Effector memory CD4-positive, alpha-beta T cell (primary cell): ENCODE measurements at places on chromosomes 3 and 15.

DNA sequence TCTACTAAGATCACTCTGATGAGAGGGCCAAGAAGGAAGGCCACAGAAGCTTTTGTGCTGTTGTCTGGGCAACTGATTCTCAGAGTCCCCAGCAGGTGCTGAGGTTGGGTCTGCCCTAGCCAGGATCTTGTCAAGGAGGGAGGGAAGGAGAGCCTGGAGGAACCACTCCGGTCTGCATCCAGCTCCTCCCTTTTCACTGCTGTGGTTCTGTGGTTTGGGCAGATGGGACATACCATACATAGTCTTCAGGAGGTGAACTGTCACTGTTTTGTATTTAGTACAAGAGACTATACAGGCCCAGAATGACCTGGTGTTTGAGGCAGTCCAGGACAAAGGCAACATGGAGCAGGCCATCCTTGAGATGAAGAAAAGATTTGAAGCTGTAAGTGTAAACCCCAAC lies 21.9 kb downstream of the C3orf62 start:
- no peak for DNase-seq

- no peak for DNase-seq
Measured at GRCh38 chr3:67493808-67494207, 160.6 kb downstream of the SUCLG2 start.

- DNase-seq: no peak
Measured at GRCh38 chr3:170980399-170980798, 46.1 kb downstream of the SLC2A2 start.

DNA sequence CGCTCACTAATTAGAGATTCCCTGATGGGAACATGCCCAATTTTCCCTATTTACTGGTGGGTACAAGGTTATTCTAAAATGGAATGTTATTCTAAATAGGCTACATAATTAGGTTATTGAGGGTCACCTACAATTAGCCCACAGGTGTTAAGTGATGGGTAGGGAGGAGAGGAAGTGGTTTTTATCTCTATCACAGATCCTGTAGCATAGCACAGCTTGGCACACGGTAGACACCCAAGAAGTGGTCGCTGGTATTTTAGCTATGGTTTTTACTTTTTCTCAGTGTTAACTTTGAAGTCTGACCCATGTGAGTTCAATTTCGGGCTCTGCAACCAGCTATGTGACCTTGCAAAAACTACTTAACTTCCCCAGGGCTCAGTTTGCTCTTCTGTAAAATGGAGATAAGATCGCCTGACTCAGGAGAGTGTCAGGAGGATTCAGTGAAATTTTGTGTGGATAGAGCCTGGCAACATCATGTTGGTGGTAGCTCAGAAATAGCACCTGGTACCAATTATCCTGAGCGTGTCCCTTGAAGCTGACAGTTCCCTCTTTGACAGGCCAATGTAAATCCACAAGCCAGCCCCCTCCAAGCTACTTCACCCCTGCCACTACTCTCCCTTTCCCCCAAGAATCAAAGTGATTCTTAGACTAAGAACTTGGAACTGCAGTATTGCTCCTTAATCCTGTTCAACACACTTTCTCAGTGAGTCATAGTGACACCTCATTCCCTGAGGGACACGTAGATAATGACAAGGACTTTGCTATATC lies 8.7 kb upstream of the LMCD1 start:
- DNase-seq: no peak

DNA sequence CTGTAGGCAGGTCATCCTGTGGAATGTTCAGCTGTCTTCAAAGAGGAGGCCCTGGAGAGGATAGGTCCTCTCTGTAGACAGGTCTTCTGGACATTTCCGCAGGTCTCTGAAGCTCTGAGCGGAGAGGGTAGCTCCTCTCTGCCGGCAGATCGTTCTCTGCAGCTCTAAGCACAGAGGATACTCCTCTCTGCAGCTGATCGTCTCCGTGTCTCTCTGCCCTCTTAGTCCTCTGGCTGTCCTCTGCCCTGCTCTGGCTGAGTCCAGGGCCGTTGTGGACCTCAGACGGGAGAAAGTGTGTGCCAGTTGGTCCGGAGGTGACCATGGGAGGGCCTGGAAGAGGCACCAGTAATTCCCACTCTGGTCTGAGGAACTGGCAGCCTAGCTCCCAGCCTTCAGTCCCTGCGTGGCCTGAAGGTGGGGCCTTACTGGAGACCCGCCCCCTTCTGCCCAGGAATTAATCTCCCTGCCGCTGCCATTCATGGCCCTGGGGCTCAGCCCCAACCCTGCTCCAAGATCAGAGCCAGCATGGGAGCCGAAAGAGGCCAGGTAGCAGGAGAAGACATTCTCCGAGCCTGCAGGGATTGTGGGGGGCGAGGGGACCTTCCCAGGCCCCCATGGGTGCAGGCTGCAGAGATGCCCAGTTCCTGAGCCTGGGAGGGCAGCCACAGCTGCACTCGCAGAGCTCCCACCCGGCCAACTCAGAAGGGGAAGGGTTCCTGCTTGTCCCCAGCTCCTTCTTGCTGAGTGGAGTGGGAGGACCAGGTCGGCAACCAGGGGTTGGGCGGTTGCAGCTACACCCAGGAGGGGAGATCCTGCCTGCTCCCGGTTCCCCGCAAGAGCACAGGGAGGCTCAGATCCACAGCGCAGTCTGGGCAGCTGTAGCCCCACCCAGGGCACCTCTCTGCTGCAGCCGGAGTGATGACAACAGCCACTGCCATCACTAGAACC lies 488.7 kb downstream of the RSL24D1 start:
- DNase-seq: no peak

DNA sequence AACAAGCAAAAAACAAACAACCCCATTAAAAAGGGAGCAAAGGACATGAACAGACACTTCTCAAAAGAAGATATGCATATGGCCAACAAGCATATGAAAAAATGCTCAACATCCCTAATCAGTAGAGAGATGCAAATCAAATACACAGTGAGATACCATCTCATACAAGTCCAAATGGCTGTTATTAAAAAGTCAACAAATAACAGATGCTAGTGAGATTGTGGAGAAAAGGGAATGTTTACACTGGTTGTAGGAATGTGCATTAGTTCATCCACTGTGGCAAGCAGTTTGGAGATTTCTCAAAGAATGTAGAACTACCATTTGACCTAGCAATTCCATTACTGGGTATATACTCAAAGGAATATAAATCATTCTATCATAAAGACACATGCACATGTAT lies 44.5 kb downstream of the RIOX2 start:
- DNase-seq: no peak

DNA sequence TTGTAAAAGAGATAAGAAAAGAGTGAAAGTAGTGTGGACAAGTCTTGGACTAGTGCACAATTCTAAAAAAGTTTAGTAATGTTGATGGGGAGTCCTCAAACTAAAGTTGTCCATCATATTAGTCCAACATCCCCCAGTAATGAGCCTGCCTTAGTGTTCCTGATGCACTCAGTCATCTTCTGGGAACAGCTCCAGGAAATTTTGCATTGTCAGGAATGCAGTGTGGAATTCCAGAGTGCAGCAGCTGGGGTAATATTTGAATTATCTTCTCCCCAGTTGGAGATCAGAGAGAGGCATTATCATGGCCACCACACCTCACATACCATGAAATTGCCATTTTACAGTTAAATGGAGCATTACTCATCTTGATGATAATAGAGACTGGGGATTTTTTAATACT lies 528.8 kb upstream of the NAALADL2 start:
- no peak for DNase-seq

GRCh38 chr15:42858999-42859789 lies 61.4 kb downstream of the TTBK2 start:
- no peak for DNase-seq

- no peak for DNase-seq
Measured at GRCh38 chr15:45129651-45130129, at the start of the genes DUOX1 and DUOXA1. Gene DUOX1, plus strand, starts transcription at chr15:45129994. Its CDS starts 1,973 bp downstream, at chr15:45131967. Gene DUOXA1, minus strand, starts transcription at chr15:45129879. Its CDS starts 6,865 bp downstream, at chr15:45123014.

GRCh38 chr3:139521816-139522215 lies 17.7 kb downstream of the RBP1 start:
- DNase-seq: no peak

- no peak for DNase-seq
Measured at GRCh38 chr3:46955801-46956259, 20.7 kb downstream of the CCDC12 start.

GRCh38 chr3:151553888-151554287 lies 93.0 kb upstream of the IGSF10 start:
- no peak for DNase-seq

DNA sequence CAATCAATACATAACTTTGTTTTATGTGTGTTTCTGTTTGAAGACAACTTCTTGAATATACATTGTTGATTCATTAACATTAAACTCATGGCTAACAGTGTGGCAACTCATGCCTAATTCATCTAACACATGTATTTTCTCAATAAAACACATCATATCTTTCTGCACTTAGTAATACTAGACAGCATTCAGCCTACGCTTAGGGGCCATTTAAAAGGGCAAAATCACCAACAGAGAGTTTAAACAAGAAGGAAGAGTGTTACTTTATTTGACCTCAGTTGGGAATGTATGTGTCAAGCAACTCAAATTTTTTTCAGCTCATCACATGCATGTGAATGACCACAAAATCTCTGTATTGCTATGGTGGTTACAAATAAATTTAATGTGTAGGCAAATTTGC lies 128.8 kb upstream of the AADACL2 start:
- DNase-seq: no peak

DNA sequence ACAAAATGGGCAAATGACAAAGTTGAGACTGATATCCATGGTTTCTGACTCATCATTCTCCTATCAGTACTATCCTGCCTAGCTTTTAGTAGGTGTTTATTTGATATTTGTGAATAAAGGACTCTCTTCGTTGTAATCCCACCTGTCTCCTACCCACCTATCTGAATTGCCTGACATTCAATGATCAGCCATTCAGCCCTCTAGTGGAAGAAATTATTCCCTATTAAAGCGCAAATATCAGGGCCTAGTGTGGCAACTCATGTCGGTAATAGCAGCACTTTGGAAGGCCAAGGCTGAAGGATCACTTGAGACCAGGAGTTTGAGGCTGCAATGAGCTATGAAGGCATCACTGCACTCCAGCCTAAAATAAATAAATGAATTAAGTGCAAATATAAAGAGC lies 195.7 kb upstream of the SETMAR start:
- DNase-seq: no peak

DNA sequence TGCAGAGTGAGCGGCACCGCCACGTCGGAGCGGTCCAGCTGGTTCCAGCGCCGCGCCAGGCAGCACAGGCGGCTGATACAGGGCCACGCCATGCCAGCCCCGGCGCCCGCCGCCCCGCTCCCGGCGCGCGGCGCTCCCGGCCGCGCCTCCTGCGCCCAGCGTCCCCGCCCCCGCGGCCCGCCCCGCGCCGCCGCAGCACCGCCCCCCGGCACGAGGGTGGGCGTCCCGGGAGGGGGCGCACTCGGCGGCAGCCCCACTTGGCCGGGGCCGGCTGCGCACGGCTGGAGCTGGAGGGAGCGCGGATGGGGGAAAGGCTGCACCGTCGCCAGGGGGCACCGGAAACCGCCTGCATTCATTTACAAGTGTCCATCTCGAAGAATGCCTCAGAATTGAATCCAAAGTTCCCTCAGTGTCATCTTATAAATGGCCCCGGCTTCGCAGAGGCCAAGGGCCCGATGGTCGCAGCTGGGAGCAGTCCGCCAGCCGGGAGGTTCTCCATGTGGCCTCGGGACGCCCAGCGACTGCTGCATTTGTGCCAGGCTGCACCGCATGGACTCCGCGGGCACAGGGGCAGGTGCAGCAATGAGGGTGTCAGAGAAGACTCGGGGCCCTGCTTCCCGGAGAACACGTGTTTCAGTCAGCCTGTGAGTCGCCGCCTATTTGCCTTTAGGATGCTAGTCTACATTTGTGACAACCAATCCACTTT lies at the start of gene MAP6D1:
Gene MAP6D1, minus strand, starts transcription at position 122 of the 706 bp plus-strand sequence. Its CDS starts 30 bp downstream, at position 92.
- no peak for DNase-seq

- no peak for DNase-seq
Measured at GRCh38 chr15:95410757-95411156, 919.7 kb upstream of the NR2F2 start.

DNA sequence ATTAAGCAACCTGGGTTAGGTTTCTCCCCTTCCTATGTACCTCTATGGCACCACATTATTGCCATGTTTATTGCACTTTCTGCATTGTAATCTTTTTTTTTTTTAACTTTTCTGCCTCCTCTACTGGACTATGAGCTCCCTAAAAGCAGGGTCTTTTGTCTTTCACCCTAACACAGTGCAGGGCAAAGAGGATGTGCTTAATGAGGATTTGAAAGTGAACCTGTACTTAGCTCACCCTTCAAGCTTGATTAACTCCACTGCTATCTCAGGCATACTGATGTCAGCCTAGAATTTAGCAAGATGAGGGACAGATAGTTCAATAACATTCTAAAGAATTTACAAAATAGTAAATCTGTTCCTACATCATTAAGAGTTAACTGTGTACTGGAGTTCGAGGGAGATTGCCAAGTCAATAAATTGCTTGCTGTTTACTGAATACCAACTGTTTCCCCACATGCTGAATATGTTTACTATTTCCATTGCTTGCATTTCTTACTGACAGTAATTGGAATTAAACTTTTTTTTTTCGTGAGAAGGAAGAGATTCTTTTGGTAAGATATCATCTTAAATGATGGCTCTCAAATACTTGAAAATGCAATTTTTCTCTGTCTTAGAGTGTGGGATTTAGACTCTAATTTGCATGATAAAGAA lies 15.7 kb upstream of the PPARG start:
- no peak for DNase-seq
